ENCODE measurements at places on chromosomes 13 and 19.
A peak's percentile ranks its signal among the peaks of the same experiment; 100 is the strongest.

GRCh38 chr19:33771384-33772101 lies 25.1 kb upstream of the KCTD15 start:
- DNase-seq, result no peak

- no peak for DNase-seq
These were observed 9.2 kb upstream of the CLIP3 start for GRCh38 chr19:36041831-36042230.

- no peak for DNase-seq
These were observed 1.5 kb downstream of the HS6ST3 start for GRCh38 chr13:96091164-96092117.

DNA sequence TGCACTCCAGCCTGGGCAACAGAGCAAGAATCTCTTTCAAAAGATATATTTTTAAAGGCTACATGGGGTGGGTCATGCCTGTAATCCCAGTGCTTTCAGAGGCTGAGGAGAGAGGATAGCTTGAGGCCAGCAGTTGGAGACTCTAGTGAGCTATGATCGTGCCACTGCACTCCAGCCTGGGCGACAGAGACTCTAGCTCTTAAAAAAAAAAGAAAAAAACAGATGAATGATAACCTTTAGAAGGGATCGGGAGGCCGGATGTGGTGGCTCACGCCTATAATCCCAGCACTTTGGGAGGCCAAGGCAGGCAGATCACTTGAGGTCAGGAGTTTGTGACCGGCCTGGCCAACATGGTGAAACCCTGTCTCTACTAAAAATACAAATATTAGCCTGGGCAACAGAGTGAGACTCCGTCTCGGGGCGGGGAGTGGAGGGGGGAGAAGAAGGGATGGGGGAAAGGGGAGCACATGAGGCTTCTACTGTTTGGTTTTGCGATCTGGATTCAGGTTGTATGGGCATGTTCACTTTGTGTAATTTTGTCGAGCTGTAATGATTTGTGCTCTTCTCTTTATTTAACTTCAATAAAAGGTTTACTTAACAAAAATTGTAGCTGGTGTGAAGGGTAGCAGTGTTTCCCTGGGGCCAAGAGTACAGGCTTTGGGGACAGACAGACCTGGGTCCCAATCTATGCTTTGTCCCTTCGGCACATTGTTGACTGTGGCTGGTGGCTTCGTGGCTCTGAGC lies 1.1 kb upstream of the PSMC4 start:
- DNase-seq, result no peak

DNA sequence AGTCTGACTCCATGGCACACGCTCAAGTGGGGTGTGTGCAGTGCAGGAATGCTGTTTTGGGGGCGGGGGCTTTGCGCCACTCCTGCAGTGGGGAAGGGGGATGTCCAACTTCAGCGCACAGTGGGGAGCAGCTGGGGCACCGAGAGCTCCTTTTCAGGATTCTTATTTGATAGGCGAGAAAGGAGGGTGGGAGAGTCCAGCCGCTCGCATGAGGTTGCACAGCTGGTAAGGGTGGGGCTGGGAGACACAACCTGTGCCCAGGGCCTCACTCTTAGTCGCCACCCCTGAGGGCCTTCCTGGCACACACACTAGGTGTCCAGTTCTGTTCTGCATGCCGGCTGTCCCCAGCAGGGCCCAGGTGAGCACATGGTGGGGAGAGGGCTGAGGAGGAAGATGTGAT lies 190.8 kb downstream of the UQCRFS1 start:
- DNase-seq, result no peak

DNA sequence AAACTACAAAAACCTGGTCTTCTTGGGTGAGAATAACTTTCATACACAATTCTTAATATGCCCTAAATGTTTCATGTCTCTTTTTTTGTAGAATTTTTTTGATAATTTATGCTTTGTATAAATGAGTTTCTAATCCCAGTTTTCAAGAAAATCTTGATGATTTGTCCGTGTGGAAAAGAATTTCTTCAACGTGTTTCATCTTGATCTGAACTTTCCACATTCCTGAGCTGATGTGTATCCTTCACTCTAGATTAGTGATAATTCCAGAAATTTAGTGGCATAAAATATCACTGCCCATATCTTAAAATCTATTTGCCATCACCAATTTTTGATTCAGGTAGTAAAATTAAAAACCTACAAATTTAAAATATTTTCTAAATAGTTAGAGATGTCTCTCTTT lies 24.6 kb downstream of the ZNF431 start:
- no peak for DNase-seq

GRCh38 chr13:47206111-47206510 lies 309.3 kb upstream of the HTR2A start:
- DNase-seq, result no peak

- DNase-seq, result no peak
These were observed 31.3 kb downstream of the UBL3 start for GRCh38 chr13:29819143-29819542.

DNA sequence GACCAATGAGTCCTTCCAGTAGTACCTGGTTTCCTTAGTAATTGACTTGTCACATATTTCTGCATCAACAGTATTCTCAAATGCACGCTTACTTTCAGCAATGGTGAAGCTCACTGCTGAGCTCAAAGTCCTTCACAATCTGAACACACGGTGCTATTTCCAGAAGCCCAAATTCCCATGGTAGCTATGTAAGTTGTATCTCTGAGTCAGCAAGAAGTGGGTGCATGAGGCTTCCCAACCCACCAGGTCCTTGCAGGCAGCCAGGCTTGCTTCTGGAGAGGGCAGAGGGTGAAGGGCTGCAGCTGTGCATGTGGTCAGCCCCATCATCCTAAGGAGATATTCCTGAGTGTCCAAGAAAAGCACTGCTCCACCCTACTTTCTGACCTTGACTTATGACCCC lies 25.7 kb downstream of the COL4A2 start:
- DNase-seq, result no peak

GRCh38 chr19:19155495-19156219 lies 14.4 kb downstream of the MEF2B start:
- DNase-seq, result no peak

DNA sequence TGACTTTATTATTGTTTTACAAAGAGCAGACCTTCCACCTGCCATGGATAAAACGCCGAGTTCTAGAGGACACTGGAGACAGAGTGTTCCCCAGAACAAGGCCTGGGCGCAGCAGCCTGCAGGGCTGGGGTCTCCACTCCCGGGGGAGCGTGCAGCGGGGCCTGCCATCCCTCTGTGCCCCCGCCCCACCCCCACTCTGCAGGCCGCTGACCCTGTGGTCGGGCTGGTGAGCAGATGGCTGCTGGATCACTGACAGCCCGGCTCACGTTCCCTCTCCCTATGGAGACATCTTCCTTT lies 8.6 kb upstream of the PTBP1 start:
- DNase-seq, result no peak

GRCh38 chr19:38352611-38353010 lies 17.0 kb downstream of the CATSPERG start:
- no peak for DNase-seq

DNA sequence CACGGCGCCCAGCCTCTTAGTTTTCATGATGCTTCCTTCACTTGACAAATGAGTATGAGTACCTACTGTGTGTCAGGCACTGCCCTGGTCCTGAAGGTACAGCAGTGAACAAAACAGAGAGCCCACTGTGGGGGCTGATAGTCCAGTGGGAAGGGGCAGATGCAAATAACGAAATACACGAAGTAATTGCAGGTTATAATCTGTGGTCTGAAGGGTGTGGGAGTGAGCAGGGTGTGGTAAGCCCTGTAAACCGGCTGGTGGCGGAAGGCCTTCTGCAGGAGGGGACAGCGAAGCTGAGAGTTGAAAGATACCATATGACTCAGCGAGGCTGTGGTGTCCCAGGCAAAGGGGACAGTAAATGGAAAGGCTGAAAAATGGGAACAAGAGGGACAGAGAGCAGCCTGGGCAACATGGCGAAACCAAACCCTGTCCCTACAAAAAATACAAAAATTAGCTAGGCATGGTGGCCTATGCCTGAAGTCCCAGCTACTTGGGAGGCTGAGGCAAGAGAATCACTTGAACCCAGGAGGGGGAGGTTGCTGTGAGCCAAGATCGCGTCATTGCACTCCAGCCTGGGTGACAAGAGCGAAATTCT lies 60.5 kb downstream of the MAP4K1 start:
- peak; percentile 57 for DNase-seq

GRCh38 chr19:53091413-53092254 lies 11.6 kb downstream of the ZNF160 start:
- no peak for DNase-seq

GRCh38 chr13:67308004-67308772 lies 78.1 kb upstream of the PCDH9 start:
- DNase-seq, result no peak

DNA sequence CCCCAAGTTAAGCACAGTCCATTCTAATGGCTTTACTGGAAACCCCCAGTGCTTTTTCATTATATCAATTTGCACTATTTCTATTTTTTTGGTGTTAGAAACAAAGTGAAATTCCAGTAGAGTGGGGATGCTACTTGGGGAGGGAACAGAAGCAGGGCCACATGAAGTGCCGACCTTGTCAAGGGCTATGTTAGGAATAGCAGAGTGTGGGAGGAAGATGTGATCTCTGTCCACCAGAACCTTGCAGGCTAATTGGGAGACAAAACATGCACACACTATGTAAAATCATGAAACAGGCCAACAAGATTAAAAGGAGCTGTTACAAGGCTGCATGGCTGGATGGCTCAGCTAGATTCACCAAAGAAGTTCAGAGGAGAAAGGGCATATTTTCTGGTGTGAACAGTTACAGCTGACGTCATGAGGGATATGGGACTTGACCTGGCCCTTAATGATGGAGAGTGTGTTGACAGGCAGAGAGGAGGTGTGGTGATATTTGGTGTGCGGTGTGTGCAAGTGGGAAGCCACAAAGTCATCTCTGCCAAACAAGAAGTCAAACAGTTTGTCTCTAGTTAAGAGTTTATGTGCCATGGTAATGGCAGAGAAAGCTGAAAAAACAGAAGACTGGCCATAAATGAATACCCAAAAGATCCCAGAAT lies 318.4 kb upstream of the MAB21L1 start:
- DNase-seq, result no peak

GRCh38 chr13:67343777-67344176 lies 113.6 kb upstream of the PCDH9 start:
- no peak for DNase-seq

DNA sequence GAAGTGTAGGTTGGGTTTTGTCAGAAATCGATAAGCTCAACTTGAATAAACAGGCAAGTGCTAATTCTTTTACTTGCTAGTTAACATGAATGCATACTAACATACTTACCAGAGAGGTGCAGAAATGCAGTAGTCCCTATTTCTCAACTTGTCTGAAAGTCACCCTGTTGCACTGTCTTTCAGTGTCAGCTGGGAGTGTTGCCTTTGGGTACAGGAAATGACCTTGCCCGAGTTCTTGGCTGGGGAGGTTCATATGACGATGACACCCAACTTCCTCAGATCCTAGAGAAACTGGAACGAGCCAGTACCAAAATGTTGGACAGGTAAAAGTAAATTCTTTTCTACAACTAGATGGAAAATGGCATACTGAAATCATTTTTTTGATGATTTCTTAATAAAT lies 103.5 kb upstream of the AKAP11 start:
- DNase-seq, result no peak

DNA sequence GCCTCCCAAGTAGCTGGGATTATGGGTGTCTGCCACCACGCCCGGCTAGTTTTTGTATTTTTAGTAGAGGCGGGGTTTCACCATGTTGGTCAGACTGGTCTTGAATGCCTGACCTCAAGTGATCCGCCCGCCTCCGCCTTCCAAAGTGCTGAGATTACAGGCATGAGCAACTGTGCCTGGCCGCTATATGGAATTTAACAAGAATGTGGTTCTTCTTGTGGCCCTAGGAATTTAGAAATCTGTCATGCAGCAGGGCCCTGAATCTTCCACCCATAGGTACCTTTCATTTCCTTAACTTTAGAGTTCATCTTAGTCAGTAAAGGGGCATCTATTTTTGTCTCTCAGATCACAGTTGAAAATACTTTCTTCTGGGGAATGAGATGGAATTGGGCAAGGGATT lies 25.6 kb upstream of the NDFIP2 start:
- no peak for DNase-seq

DNA sequence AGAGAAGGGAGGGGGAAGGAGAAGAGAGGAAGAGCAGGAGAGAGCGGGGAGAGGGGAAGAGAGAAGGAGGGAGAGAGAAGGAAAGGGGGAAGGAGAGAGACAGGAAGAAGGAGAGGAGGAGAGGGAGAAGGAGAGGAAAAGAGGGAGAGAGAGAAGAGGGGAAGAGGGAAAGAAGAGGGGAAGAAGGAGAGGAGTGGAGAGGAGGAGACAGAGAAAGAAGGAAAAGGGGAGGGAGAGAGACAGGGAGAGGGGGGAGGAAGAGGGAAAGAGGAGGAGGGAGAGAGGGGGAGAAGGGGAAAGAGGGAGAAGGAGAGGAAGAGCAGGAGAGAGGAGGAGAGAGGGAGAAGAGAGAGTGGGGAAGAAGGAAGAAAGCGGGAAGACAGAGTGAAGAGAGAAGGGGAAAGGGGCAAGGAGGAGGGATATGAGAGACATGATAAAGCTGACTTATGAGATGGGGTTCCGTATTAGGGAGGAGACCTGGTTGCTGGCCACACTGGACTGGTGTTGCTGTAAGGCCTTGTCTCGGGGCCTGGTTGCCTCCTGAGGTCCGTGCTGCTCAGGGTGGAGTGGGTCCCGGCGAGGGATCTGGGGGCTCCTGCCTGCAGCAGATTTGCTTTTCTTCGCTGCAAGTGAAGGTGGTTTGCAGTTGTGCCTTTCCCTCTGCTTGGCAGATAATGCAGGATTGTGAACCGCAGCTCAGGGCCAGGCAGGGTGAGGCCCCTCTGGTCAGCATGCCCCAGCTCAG lies 139.5 kb downstream of the TEX29 start:
- DNase-seq, result no peak

GRCh38 chr19:57362419-57362818 lies 932 bp upstream of the TRAPPC2B start:
- no peak for DNase-seq

- no peak for DNase-seq
These were observed 330.8 kb downstream of the TBC1D4 start for GRCh38 chr13:75151081-75151643.

- no peak for DNase-seq
These were observed 10.5 kb downstream of the TULP2 start for GRCh38 chr19:48887861-48888612.

DNA sequence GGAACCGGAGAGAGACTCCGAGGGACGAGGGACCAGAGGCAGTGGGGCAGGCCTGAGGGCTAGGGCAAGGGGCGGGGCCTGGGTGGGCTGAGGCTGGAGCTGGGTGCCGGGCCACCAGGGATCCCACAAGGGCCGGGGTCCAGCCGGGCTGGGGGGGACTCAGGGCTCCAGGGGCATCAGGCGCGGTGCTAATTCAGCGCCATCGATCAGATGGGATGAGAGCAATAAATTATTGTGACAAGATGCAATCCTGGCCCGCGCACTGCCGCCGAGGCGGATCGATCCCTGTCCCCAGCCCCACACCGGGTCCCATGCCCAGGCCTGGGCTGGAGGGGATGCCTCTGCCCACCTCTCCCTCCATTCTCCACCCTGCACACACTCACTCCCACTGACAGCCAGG lies 5.7 kb downstream of the ERFL start:
- DNase-seq, result no peak

Measured in GF-D8 (cell line).